Stimulated activated CD4-positive, alpha-beta T cell treated with anti-CD3 and anti-CD28 coated beads, TNF-alpha, amount 100 ng/mL, for 1 hour (primary cell): ENCODE measurements at places on chromosomes 7 and 10.

DNA sequence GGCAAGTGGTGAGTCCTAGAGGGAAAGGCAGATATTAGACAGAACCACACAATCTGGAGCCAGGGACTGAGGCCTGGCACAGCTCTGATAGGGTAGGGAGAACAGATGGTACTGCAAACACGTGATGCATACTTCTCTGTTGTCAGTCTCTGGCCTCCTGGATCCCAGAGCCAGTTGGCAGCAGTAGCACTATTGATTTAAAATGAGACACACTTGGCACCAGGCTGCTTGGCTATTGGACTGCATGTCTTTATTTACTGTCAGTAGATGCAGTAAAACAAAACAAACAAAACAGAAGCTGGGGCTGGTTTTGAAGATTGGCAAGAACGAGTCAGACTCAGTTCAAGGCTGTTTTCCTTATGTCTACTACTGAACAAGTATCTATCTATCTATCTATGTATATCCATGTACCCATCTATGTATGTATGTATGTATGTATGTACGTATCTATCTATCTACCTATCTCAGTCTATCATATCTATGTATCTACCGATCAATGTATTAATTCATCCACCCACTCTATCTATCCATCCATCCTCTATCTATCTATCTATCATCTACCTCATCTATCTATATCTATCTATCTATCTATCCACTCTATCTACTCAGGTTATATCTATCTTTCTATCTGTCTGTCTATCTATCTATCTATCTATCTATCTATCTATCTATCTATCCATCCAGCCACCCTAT lies 23.4 kb upstream of the MGAM2 start:
- DNase-seq, result no peak

GRCh38 chr7:105691082-105691679 lies 109.9 kb upstream of the EFCAB10 start:
- no peak for DNase-seq

GRCh38 chr10:95660283-95660682 lies 3.8 kb upstream of the ALDH18A1 start:
- no peak for DNase-seq

DNA sequence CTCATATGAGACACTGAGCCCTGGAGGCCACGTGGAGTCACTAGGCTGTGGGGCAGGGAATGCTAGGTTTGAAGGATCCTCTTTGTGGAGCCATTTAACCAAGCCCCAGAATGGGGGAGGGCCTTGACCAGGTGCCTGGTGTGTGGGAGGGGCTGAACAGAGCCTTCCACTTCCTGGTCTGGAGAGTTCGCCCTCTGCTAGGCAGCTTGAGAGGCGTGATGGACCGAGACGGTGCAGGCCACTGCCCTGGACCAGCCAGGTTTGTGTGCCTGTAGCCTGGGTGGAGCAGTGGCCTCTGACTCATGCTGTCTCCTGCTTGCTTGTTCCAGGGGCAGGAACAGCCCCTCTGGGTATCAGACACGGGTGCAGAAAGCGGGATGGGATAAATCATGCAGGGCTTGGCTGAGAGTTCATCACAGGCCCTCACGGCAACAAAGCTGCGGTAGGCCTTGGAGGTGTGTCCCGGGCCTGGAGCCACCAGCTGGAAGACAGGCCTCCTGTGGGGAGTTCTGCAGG lies 27.4 kb downstream of the ADAMTS14 start:
- no peak for DNase-seq

DNA sequence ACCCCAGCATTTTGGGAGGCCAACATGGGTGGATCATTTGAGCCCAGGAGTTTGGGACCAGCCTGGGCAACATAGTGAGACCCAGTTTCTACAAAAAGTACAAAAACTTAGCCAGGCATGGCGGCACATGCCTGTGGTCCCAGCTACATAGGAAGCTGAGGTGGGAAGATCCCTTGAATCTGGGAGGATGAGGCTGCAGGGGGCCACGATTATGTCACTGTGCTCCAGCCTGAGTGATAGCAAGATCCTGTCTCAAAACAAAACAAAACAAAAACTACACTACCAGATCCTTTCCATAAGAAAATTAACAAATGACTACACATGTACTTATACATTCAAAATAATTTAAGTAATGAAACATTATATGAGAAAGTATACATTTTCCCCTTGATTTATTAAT lies 116.4 kb upstream of the KLF6 start:
- no peak for DNase-seq

GRCh38 chr7:121871188-121871587 lies 1.8 kb upstream of the PTPRZ1 start:
- DNase-seq, result no peak

DNA sequence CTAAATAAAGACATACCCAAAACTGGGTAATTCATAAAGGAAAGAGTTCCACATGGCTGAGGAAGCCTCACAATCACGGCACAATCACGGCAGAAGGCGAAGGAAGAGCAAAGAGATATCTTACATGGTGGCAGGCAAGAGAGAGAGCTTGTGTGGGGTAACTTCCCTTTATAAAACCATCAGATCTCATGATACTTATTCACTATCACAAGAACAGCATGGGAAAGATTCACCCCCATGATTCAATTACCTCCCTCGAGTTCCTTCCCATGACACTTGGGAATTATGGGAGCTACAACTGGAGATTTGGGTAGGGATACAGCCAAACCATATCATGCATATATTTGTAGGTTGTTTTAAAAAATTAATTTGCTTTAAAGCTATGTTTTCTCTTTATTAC lies 217.2 kb downstream of the PLXDC2 start:
- DNase-seq, result no peak

DNA sequence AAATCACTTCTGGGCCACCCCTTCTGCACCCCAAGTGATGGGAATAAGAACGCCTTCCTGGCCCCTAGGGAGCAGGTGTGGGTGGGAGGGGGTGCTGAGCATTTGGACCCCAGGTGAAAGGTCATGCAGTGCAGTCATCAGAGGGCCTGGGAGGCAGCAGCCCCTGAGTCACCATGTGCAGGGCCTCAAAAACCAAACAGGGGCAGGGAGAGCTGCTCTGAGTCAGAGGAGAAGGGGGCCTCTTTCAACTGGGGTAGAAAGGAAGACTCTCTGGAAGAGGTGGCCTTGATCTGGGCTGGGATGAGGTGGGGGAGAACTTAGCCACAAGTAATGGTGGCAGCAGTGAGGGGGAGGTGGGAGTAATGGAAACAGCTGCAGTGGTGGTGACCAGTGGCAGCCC lies 164.3 kb downstream of the BUB3 start:
- DNase-seq, result no peak

GRCh38 chr7:78039790-78040776 lies 241.5 kb downstream of the PHTF2 start:
- DNase-seq, result no peak

DNA sequence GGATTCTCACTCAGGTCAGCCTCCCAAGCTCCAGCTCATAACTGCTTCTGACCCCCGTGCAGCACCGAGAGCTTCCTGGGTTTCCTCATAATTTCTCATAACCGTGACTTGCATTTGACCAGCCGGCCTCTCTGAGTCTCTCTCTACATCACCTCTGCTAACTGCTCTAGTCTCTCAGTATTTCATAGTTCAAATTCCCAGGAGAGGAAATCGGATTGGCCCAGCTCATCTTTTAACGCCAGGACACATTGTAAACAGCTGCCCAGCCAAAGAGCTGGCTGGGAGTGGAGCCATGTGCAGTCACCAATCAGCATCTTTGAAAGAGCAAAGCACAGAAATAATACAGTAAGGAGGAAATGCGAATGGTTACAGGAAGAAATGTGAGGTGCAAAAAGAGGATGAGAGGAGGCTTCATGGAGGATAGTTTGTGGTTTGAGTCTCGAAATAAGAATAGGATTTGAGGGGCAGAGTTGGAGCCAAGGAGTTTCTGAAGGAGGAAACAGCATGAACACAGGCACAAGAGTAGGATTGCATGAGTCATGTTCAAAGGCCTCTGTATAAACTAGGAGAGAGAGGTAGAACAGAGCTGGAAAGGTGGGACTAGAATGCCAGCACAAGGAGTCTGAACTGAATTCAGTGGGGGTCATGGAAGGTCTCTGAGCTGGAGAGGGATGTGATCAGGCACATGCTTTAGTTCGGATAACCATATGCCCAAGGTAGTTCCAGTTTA lies 15.2 kb upstream of the LBX1 start:
- DNase-seq, result no peak
